ENCODE measurements at places on chromosomes 7 and 10.

GRCh38 chr10:111801841-111802240 is 381.7 kb downstream of the GPAM start:
- no peak for DNase-seq

- DNase-seq, result no peak
Observed at GRCh38 chr7:42913591-42913990, 1.7 kb upstream of the C7orf25 start.

GRCh38 chr10:34732926-34733325 is 82.2 kb downstream of the PARD3 start:
- no peak for DNase-seq

- DNase-seq, result no peak
Observed at GRCh38 chr10:69474742-69475432, 23.6 kb downstream of the TSPAN15 start.

DNA sequence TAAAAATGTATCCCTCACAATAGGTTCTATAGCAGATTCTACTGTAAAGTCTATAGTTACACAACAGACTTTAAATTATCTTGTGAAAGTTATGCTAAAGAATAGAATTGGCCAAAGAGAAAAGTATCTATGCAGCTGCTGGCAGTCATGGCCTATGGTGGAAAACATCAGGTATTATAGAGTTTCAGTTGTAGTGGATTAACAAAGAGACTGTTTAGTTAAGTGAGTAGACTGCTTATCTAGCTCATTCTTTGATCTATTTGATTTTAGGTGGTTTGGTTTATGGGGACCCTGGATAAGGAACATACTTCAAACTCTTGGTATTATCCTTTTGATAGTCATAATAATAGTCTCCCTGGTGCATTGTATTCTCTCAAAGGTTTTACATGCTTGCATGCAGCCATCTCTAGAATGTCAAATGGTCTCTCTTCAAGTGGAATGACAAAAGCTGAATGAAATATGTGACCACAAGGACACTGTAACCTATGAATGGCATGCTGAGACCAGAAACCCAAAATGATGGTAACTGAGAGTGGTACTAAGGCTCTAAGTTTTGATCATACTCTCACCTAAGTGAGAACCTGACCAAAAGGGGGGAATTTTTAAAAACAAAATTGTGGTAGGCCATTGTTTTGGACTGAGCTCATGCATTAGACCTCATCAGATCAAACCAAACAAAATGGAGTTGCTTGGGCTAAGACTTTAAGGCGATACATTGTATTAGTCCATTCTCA is 54.9 kb upstream of the NAMPT start:
- DNase-seq, result no peak

DNA sequence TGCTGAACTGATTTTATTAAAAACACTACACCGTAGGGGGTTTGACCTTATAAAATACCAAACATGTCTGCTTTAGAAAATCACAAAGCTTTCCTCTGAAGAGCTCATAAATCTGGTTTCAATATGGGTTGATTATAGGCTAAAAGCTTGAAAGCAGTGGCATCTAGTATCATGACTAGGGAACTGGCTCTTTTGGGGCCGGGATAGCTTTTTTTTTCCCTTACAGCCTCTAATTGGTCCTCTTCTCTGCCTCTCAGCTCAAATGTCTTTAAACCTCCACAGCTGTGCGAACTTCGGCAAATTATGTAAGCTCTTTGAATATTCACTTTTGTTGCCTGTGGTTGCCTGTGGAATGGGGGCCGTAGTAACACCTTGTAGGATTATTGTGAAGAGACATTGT is 8.4 kb downstream of the BAMBI start:
- no peak for DNase-seq

DNA sequence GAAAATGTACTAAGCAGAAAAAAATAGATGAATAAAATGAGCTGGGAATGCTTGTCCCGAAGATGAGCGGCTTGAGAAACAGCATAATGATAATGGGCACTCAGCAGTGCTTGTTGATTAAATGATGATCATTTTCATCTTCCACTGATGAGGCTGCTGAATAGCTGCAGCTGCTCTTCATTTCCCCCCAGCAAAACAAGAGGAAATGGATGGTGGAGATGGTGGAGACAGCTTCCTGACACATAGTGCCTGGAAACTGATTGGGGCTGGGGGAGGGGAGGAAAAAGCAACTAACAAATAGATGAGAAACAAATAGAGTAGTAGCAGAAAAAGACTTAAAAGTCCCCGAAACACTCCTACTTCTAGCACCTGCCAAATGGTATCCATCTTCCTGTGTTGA is 41.4 kb downstream of the MRC1 start:
- DNase-seq, result no peak

- no peak for DNase-seq
Observed at GRCh38 chr7:45292481-45292880, 134.9 kb downstream of the RAMP3 start.

- no peak for DNase-seq
Observed at GRCh38 chr10:129653428-129653827, 186.4 kb downstream of the MGMT start.

DNA sequence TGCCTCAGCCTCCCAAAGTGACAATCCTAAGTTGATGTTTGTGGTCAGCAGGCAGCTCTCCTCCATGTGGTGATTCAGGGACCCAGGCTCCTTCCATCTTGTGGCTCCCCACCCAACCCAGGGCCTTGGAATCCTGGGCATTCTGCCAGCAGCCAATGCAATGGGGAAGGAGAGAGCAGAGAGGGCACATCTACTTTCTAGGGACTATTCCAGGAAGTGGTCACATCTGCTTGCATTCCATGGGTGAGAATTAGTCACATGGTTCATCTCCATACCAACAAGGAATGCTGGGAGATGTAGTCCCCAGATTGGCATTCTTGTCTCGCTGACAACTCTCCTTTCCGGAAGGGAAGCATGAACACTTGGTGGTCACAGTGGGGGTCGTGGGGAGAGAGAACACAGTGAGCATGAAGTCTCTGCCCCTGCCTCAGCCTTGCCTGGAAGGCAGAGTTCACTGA is 9.9 kb upstream of the SRRM3 start:
- no peak for DNase-seq

DNA sequence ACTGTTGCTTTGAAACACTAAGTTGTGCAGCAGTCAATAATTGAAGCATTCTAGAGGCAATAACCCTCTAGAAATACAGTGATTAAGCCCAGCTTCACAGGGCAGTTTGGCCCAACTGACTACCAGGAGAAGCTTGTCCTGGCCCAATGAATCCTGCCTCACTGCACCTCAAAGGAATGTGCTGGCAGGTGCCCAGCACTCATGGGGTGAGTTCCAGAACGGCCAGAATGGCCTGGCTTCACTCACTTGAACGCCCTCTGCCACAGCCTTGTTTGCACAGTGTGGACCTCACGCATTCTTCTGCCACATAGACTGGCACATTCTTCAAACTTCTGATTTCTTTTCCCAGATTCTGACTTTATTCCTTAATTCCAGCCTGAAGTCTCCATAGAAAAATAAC is 6.6 kb upstream of the ITIH2 start:
- no peak for DNase-seq

- DNase-seq, result no peak
Observed at GRCh38 chr7:157797361-157797760, 460.6 kb downstream of the DNAJB6 start.

DNA sequence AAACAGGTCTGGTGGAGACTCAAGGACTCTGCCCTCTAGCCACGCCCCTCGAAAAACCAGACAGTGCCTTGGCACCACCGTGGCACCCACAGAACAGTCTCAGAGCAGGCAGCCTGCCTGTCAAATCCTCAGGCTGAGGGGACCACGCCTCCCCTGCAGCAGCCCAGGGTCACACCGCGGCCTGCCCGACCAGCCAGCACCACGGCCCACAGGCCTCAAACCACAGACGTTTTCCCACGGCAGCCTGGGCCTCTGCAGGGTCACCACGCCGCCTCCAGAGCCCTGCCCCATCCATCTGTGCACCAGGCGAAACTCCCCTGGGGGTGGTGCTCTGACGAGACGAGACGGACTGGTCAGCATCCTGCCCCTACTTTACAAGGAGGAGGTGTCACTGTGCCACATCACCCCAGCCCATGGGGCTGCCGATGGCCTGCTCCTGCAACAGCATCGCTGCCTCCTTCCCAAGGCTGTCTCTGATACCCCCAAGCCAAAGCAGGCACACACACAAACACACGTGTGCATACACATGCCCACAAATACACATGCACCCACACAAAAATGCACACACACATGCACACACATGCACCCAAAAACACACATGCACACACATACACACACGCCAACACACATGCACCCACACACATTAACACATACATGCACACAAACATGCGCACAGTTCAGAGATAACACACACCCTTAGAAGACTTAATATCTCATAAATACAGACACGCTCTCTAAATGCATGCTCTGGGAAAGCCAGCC is 24.6 kb downstream of the PAPOLB start:
- no peak for DNase-seq

- no peak for DNase-seq
Observed at GRCh38 chr10:121134711-121135110, 283.5 kb downstream of the WDR11 start.

GRCh38 chr10:53978301-53978700 is 822.7 kb downstream of the PCDH15 start:
- DNase-seq, result no peak

GRCh38 chr10:86167762-86168128 is 198.8 kb downstream of the GRID1 start:
- no peak for DNase-seq

GRCh38 chr7:127378537-127378936 is 14.0 kb downstream of the ZNF800 start:
- no peak for DNase-seq

DNA sequence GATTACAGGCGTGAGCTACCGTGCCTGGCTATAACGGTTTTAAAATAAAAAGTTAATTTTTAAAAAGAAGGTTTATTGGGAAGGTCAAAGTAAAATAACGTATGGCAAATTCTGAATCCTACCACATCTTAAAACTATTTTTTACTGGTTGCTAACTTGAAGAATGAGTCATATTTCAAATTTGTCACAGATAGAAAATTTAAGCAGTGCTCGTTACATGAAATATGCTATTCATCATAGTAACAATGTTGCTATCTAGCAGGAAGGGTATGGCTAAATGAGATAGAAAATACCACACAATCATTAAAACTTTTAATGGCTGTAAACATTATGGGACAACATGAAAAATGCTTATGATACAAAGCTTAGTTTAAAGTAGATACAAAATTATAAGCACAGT is 500.5 kb downstream of the PHTF2 start:
- no peak for DNase-seq

- DNase-seq, result no peak
Observed at GRCh38 chr10:38007551-38007950, 2.9 kb upstream of the ZNF33A start.

- no peak for DNase-seq
Observed at GRCh38 chr7:18086165-18087025, 58.7 kb upstream of the PRPS1L1 start.

DNA sequence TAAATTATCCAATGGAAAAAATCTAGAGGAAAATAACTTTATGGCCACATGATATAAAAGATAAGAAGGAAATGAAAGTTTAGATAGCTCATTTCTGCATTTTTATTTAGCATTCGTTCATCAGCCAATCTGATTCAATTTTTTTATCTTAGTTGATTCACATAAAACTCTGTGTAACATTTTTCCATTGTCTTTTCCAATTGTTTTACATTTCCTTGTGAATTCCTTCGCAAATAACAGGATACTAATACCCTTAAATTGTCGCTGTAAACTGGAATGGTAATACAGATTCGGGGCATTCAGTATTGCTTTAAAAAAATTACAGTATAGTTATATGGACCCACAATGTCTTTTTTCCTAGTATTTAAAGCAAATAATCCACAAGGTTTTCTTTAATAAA is 136.4 kb downstream of the CUBN start:
- no peak for DNase-seq

DNA sequence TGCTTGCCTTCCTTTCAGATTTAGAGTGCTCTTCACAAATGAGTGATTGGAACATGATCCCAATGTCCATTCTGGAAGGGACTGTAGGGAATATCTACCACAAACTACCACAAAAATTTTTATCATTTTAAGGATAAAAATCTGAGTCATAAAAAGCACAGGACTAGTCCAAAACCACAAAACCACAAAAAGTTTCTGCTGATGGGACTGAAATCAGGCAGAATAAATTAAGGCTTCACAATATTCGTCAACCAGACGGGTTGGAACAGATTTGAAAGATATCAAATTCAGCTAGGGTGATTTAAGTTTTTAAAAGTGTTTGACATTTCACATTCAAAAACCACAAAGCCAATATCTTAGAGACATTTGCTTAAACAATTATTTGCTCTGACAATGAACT is 100.1 kb upstream of the PTN start:
- DNase-seq, result no peak

DNA sequence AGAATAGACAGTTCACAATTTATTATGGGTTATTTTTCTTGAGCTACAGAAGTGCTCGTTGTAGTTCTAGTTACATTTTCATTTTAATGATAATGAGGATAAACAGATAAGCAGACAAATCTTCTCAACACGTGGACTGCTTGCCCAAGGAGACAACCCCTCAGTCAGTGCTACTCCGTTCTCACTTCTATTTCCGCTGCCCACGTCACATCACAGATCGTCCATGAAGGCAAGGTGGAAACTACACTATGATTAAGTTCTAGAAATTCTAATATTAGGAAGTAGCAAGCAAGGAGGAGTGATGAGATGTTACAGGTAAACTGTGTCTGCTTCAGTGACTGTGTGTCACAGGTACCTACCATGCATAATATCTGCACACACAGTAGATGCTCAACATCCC is 210.5 kb downstream of the CHCHD3 start:
- DNase-seq, result no peak

DNA sequence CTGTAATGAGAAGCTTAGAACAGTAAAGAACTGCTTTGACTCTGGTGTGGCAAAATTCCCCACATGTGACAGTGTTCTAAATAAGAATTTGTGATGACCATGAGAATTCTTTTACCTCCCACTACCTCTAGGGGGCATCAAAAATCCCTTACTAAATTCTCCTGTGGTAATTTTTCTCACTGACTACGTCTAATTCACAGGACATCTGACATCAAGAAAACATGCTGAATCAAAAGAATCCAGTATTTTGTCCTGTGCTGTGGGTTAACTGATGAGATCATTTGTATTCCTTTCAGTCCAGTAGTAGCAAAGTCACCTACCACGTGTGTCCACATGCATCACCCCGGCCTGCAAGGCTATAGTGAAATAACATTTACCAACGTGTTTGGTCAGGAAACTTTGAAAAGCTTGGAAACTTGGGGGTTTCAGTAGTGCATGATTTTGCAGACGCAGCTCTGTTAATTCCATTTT is 103.8 kb downstream of the ATE1 start:
- DNase-seq, result no peak

All from stimulated activated CD8-positive, alpha-beta memory T cell treated with anti-CD3 and anti-CD28 coated beads, Interleukin-15, amount 100 ng/mL, for 24 hours (primary cell).